Ammon's horn (tissue), 1 donor: ENCODE measurements at places on chromosomes 3 and 15.

DNA sequence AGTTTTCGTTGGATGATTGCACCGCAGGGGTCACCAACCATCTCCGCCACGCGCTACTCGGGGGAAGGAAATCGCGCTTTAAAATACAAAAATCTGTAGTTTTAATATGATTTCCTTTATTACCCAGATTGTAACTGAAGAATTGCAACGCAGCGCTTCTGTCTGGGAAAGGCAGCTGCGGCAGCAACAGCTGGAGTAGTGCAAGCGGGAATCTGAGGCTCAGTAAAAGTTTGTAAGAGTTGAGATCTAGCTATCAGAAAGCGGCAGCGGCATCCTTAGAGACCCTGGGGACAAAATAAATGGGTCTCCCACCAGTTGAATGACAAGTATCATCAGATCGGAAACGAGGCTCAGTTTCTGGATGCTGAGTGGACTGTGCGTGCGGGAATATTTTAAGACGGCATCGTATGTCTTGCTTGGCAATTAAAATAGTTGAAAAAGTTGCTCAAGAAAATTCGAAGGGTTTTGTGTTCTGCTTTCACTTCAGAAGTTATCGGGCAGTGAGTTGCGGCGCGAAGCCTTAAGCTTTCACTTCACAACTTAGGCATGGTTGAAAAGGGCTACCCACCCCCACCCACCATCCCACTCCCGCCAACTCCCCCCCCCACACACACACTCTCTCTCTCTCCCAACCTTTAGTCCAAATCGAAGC lies 2.7 kb downstream of the MECOM start:
- DNase-seq = no peak

GRCh38 chr15:101178479-101178878 lies 73.4 kb downstream of the CHSY1 start:
- no peak for DNase-seq

DNA sequence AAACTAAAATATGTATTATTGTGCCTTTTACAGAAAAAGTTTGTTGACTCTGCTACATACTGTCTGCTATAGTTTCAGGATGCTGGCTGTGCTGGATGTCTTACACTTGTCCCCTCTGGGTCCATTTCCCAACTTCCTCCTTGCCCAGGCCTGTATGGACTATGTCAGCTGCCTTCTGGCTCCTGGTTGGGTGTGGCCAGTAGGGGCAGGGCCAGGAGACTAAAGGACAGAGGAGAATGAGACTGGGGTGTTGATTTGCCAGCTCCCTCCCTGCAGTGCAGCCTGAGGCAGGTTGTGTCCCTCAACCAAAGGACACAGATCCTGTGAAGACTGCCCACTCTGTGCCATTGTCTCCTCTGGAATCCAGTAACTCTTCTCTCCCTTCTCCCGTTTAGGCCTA lies 90.6 kb upstream of the UBE2E2 start:
- no peak for DNase-seq

- no peak for DNase-seq
Measured at GRCh38 chr15:70613271-70613670, 150.1 kb downstream of the UACA start.

DNA sequence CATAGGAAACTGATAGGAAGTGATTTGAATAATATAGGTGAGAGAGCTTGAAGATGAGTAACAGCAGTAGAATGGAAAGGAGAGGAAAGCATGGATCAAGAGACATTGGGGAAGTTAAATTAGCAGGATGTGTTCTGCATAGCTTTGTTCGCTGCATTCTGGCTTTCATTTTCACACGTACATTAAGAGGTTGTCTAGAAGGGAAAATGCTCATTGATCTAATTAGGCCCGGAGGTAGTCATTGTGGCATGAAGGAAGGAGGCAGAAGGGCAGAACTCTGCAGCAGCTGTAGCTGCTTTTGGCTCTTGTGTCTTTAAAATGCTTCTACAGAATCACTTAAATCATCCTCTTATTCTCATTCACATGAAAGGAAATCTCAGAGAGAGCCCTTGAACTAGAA lies 40.3 kb downstream of the KCNAB1 start:
- DNase-seq = no peak

GRCh38 chr3:146581080-146581601 lies 24.0 kb downstream of the PLSCR5 start:
- DNase-seq = no peak
